ENCODE measurements at places on chromosomes 5 and 9. TPM values are rescaled to one million over a fixed set of nuclear protein-coding genes. Genes with fewer than 3 reads are reported as not detected.

ACSL6 gene
- polyA plus RNA-seq, result 1.7 TPM

- DNase-seq, result no peak
Observed at GRCh38 chr5:72845889-72846288, 29.4 kb downstream of the TNPO1 start.

PAEP gene
- not detected for polyA plus RNA-seq

GRCh38 chr5:38104497-38105230 lies 153.7 kb upstream of the EGFLAM start:
- DNase-seq, result no peak

SAXO1 gene
- polyA plus RNA-seq, result 0.30 TPM

SREK1 gene
- 190 TPM for polyA plus RNA-seq

SPINK13 gene
- polyA plus RNA-seq, result 0.23 TPM

DNA sequence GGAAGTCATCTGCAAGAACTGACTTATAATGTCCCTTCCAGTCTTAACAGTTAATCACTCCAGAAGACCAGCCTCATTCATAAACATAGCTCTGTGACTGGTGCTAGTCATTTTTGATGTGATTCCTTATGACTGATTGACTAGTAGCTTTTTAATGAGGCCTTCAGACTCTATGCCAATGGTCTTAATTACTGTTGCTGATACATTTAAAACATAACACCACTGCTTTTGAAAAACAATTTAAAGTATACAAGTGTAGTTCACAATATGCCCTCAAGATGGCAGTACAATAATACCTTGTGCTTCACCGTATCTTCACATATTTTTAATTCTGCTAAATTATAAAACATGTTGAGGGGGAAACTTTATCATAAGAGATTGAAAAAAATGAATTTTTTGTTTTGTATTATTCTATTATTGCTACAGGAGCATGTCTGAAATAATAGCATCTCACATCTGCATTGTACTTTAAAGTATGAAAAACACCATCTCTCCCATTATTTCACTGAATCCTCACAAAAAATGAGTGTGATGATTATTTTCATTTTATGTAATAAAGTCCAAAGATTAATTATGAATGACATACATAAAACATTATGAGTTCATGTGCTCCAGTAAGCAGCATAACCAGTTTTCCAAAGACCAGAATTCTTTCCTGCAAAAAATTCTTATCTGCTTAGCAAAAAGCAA lies 55.2 kb upstream of the SHISAL2B start:
- no peak for DNase-seq

- DNase-seq, result no peak
Observed at GRCh38 chr5:173796721-173797495, 91.2 kb upstream of the CPEB4 start.

GRCh38 chr9:115651461-115651860 lies 502.1 kb upstream of the PAPPA start:
- no peak for DNase-seq

DNA sequence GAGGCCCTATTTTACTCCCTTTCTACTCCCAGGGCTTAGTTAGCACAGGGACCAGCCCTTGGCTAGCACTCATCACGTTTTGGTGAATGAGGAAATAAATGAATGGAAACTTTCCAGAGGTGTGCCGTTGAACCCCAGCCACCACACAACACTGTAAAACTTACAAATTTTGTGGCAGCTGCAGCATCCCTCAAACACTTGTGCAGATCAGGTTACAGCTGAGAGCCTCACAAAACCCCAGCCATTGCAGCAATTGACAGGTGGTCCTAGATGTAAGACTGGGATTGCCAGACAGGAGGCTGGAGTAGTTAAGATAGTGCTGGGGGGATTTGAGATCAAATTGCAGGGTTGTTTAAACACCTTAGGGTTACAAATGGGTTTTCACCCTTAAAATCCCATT lies 482.2 kb upstream of the KIF2A start:
- no peak for DNase-seq

CDHR2 gene
- polyA plus RNA-seq, result 0.49 TPM

DNA sequence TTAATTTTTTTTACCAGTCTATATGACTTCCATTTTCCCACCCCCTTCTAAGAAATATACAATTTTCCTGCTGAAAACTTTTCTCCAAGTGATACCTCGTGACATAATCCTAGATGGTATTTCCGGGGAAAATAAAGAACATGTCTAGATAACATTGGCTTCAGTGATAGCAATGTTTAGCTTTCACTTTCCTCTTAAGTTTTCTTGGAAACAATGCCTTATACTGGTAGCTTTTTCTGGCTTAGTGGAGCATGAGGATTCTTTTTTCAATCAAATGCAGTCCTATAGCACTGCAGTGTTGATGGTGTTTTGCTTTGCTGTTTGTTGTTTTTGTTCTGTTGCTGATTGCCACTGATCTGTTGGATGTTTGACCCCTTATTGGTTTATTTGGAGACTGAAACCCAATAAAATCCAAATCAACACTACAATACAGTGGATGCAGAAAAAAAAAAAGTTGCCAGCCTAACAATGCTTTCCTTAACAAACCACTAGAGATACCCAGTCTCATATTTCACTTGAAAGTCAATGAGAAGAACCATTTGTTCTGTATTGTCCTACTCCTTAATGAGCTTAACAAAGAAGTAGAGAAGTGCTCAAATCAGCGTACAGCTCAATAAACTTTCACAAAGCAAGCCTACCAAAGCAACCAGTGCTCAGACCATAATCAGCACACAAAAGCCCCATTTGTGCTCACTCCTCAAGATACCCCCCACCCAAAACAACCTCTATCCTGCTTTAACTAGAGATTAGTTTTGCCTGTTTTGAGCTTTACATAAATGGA lies 74.2 kb upstream of the GRAMD2B start:
- DNase-seq, result no peak

- no peak for DNase-seq
Observed at GRCh38 chr9:101299901-101300300, 84.9 kb downstream of the BAAT start.

DNA sequence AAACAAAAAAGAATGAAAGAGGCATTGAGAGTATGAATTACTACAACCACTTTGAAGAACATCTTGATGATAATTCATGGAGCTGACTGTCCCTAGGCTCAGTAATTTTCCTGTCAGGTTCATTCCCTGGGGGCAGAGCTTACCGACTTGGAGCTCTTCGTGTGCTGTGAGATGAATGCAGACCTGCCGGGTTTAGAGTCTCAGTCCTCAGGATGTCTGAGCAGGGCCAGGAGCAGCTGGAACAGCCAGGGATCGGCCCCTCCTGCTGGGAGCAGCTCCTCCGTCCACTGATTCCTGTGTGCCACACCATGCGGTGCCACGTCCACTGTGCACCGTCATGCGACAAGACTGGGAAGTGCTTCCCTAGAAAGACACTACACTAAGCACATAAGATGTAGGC lies 62.2 kb upstream of the SPIN1 start:
- no peak for DNase-seq

GRCh38 chr5:137891849-137892248 lies 2.6 kb downstream of the PKD2L2 start:
- DNase-seq, result no peak

DNA sequence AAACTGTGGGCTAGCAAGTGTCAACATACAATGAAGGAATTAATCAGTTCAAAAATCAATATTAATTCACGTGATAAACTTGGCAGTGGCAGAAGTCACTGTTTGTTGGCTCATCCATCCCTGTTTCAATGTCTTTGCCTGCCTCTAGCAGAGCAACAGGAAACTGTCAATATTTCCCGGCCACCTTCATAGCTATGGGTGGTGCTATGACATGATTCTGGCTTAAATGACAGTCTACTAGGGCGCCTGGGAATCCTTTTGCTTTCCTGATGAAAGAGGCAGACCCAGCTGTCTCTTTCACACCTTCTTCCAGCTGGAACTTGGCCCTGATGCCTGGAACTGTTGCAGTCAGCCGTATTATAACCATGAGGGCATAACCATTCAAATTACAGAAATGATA lies 72.1 kb upstream of the DNAH5 start:
- DNase-seq, result no peak

DNA sequence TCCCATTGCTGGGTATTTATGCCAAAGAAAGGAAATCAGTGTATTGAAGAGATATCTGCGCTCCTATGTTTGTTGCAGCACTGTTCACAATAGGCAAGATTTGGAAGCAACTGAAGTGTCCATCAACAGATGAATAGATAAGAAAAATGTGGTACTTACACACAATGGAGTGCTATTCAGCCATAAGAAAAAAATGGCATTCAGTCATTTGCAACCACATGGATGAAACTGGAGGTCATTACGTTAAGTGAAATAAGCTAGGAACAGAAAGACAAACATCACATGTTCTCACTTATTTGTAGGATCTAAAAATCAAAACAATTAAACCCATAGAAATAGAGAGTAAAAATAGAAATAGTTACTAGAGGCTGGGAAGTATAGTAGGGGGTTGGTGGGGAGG lies 1133.1 kb upstream of the ACO1 start:
- no peak for DNase-seq

SPINK6 gene
- not detected for polyA plus RNA-seq

- no peak for DNase-seq
Observed at GRCh38 chr5:33275921-33276627, 164.7 kb upstream of the TARS1 start.

DNA sequence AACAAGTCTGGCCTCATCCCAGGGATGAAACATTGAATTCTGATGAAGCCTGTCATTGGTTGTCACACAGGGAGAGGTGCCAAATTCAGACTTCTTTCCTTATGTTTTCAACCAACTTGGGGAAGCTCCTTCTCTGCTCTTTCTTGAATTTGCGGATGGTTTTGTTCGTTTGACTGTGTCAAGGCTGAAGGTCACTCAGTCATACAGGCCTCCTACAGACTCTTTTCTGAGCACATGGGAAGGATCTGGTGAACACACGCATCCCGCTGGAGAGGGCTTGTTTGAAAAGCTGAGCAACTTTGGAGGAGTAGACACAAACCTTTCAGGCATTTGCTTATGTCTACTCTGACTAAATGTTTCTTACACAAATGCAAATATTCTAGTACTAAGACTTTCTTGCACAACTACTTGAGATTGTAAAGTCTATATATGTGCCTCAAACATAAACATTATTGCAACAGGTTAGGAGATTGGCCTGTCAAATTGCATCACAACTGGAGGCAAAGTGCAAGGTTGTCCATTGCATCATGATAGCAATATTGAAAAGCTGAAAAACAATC lies 151.5 kb upstream of the NR3C1 start:
- DNase-seq, result no peak

CARTPT gene
- polyA plus RNA-seq, result not detected

DNA sequence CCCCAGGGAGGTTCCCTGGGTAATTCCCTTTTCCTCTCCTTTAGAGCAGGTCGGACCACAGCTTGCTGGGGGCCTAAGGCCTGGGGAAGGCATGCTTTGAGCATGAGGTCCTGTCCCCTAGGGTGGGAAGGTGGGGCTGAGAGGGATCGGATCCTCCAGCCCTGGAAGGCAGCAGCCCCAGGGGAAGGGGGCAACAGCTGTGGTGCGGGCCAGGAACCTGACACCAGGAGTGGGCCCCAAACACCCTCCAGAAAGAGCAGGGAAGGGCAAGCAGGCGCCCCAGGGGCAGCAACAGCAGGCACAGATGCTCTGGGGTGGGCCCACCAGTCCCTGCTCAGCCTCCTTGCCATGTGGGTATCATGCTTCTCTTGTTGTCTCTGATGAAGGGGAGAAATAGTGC lies 3.2 kb upstream of the CORO2A start:
- DNase-seq, result no peak

DNA sequence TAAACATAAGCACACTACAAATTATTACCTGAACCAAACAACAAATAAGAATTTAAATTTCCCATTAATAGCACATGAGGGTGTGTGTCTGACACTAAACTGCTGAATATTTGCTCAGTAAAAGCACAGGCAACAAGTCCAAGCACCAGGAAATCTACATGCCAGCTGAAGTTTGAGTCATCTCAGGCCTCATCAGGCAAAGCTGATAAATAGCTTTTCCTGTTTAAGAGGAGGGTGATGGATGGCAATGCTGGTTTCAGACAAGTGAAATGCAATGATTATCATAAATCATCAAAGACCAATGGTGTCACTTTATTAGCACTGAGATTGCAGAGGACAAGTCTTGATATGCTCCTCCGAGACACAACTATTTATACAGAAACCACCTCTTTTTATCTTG lies 1668.0 kb upstream of the C9orf72 start:
- DNase-seq, result no peak

DNA sequence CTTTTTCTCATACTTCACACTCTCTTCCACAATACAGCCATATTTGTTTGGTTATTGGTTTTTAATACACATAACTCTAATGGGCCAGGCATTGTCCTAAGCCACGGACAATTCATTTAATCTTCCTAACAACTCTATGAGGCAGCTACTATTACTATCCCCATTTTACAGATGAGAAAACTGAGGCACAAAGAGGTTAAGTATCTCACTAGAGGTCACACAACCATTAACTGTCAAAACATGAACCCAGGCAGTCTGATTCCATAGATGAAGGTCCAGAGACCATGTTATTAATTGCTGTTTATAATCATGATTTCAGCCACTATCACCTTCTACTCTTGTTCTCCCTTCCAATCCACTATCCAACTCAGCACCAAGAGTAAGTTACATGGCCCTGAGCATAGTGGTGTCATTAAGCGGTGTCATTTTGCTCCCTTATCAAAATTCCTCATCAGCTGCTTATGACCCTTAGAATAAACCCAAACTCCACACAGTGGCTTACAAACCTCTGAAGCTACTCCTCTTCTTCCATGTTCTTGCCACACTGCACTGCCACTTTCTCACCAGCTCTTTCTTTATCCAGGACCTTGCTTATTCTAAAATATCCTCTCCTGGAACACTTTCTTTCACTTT lies 22.7 kb downstream of the CLINT1 start:
- DNase-seq, result no peak

- DNase-seq, result no peak
Observed at GRCh38 chr9:4892501-4893194, 92.4 kb upstream of the JAK2 start.

Data from left renal pelvis (tissue), 4 donors.